Right renal cortex interstitium (tissue), 3 donors: ENCODE measurements at places on chromosomes 2 and 18. TPM values are rescaled to one million over a fixed set of nuclear protein-coding genes. Genes with fewer than 3 reads are reported as not detected.
A peak's percentile ranks its signal among the peaks of the same experiment; 100 is the strongest.

CD207 gene
- 0.18 TPM for polyA plus RNA-seq

VAMP5 gene
- polyA plus RNA-seq = 47.0 TPM

REV1 gene
- 48.5 TPM for polyA plus RNA-seq

LRRTM1 gene
- 28.7 TPM for polyA plus RNA-seq

CKAP2L gene
- polyA plus RNA-seq = 15.8 TPM

SIX2 gene
- polyA plus RNA-seq = 21.6 TPM

RHBDD1 gene
- 30.9 TPM for polyA plus RNA-seq

GREB1 gene
- 10.8 TPM for polyA plus RNA-seq

TEX44 gene
- not detected for polyA plus RNA-seq

DNA sequence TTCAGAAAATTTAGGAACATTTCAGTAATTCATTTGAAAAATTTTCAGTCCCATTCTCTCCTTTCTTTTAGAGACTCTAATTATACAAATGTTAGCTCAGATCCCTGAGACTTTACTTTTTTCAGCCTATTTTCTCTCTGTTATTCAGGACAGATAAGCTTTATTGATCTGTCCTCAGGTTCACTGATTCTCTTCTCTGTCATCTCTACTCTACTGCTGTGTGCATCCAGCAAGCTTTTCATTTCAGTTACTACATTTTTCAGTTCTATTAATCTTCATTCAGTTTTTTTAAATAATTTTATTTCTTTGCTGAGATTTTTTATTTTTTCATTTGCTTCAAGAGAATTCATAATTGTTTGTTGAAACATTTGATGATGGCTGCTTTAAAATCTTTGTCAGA is 22.1 kb upstream of the PIK3C3 start:
- no peak for DNase-seq

- DNase-seq = no peak
These were observed 131.1 kb downstream of the DSEL start for GRCh38 chr18:67385455-67385854.

DNA sequence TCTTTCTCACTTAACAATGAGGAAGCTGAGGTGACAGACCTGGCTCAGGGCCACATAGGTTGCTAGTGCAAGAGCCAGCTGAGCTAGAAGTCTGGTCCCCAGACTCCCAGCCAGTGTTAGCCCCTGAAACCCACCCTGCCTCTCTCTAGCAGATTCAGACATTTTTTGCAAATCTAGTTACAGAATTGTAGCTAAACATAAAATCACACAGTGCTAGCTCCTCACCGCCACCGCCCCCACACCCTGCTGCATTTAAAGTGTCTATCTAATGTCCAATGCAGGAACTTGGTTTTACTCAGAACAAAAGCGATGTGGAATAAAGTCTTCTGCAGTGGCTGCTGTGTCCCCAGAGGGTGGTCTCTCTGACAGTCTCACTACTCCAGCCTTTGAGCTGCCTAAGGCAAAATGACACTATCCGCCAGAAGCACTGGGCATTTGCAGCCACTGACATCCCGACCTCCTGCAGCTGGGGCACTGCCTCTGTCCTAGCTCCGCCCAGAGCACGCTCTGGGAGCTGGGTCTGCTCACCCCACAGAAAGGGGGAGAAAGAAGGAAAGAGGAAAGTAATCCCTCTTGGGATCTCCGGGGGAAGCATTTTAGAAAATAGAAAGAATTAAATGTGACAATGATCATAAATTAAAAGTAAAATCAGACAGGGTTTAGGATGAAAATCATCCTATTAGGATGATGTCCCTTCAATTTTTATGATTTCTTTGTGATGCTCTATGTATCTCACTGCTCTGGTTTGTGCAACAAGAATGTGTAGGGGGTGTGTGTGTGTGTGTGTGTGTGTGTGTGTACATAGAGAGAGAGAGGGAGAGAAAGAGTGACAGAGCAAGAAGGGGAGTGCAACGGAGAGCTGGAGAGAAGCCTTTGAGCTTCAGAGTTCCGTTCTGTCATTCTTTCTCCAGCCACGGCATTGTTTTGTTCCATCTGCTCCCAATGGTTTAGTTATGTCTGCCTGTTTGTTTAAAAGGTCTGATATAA is 50.5 kb upstream of the ST8SIA3 start:
- DNase-seq = no peak

DNA sequence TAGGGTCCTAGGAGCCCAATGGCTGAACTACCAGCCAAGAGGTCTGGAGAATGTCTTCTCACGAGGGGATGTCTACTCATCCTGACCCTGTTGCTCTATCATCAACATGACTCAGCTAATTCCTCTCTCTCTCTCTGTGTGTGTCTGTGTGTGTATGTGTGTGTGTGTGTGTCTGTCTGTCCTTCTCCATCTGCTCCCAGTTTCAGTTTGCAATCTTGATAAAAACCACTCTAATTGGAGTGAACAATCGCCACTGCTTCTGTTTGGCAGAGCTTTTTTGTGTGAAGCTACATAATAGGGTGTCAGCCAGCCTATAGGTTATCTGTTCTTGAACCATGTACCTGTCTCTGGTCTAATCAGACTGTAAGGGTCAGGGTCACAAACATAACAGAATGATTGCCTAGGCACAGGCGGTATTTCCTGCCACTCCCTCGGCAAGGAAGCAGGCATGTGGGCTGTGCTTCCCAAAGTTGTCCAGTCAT is 219.8 kb downstream of the SH3BP4 start:
- no peak for DNase-seq

DNA sequence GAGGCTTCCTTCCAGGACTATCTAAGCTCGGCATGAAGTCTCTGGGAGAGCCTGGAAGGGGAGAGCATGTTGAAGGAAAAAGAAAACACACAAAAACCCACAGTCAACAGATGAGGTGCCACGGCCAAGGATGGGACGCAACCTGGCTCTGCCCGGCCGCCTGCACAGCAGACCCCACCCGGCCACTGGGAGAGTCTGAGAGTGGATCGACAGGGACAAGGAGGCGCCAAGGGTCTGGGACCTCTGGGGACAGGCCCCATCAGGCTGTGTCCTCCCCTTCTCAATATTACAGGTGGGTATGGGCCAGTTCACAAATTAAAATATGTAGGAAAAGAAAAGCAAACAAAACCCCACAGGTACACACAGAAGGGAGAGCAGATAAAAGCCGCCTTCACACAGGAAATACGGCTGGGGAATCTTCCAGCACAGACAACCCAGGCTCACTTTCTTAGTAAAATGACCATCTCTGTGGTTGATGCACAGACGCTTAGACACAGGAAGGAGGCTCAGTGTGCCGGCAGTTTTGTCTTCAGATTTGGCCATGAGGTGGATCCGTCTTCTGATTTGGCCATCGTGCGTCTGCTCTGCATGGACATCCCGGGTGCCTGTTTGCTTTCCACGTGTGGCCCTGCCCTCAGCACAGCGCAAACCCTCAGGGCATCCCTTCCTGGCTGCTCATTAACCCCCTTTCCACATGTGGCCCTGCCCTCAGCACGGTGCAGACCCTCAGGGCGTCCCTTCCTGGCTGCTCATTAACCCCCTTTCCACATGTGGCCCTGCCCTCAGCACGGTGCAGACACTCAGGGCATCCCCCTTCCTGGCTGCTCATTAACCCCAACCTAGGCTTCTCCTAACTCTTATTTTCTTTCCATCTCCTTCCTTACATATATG is 138.4 kb downstream of the EIPR1 start:
- DNase-seq = no peak

DNA sequence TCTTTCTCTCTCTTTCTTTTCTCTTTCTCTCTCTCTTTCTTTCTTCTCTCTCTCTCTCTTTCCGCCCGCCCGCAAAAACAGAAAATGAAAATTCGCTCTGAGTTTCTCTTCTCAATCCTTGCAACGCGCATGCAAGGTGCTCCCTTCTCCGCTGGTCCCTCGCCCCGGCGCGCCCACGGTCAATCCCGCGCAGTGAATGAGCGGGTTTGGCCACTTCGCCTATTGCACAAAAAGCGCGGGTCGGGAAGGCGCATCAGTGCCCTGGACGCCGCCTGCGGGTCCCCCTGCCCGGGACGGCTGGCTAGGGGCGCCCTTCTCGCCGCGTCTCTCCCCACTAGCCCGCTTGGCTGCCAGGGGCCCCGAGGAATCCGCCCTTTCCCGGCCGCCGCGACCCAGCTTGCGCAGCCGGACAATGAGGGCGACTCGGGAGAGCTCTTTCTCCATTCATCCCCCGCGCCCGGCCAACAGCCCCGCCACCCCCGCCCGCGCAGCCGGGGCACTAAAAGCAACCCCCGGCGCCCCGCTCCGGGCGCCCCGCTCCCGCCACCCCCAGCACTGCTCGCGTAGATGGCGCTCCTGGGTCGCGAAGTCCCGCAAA is 706 bp downstream of the LAMA1 start:
- no peak for DNase-seq

DNA sequence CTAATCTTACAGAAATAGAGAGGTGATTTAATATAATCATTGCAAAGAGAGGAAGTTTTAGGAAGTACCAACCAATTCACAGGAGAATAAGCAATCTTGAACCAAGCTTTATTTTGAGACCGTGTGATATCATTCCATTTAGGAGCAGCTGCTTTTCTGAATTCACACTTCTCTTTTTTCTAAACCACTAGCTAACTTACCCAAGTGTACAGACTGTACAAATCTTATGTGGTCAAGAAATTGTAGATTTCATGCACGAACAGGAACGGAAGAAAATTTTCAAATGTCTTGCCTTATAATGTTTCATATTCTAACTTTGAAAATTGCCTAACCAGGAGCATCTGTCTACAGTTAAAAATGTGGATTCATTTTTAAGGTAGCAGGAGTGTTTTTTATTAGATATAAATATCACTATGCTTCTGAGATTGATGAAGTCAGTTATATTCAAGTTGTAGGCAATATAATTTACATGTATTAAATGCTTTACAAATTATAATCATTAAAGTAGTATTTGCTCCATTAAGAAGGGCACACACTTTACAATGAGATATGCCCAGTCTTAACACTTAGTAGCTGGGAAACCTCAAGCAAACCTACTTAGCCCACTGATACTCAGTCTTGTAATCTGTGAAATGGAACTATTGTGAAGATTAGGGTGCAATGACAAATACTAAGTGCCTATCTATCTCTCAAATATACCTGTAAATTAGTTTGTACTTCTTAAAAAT is 302.2 kb upstream of the STON1 start:
- DNase-seq = no peak

DNA sequence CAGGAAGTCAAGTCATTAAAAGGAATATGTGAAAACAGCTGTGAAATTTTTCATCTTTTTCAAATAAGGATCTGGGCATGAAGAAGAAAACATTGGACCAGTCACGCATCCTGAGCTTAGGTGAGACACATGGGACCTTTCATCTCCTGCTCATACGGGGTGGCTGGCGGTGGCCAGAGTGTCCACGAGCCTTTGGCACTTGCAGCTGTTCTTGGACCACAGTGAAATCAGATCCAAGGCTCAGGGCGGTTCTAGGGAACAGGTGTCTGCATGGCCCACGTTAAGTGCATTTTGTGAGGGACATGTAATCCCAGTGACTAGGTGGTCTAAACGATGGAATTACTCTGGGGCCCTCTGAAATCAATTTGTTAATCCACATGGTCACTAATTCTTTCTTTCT is 212.7 kb upstream of the COPS8 start:
- no peak for DNase-seq

DNA sequence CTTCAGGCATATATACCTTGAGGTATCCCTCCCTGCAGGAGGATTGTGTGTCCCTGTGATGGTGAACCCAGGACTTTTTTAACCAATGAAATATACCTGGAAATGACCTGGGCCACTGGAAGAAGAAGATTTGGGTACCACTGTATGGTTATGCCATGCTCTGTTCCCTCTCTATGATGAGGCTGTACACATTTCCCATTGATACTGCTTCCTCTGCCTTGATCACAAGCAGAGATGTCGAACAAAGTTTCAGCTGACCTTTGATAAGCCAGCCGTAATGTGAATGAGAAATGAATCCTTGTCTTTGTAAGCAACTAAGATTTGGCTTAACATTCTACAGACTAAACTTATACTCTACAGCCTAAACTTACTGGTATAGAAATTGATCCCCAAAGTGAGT is 78.4 kb upstream of the SPOPL start:
- no peak for DNase-seq

DNA sequence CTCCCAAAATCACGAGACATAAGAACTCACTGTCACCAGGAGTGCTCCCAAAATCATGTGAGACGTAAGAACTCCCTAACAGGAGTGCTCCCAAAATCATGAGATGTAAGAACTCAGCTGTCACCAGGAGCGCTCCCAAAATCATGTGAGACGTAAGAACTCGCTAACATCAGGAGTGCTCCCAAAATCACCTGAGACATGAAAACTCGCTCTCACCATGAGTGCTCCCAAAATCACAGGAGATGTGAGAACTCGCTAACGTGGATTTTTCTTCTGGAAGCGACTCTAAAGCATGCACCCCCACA is 53.1 kb downstream of the CTDP1 start:
- no peak for DNase-seq

DNA sequence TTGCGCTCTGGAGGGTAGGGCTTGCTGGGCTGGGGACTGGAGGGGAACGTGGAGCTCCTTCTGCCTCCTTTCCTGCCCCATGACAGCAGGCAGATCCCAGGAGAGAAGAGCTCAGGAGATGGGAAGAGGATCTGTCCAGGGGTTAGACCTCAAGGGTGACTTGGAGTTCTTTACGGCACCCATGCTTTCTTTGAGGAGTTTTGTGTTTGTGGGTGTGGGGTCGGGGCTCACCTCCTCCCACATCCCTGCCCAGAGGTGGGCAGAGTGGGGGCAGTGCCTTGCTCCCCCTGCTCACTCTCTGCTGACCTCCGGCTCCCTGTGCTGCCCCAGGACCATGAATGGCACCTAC is 4.3 kb downstream of the GPR35 start:
- no peak for DNase-seq

DNA sequence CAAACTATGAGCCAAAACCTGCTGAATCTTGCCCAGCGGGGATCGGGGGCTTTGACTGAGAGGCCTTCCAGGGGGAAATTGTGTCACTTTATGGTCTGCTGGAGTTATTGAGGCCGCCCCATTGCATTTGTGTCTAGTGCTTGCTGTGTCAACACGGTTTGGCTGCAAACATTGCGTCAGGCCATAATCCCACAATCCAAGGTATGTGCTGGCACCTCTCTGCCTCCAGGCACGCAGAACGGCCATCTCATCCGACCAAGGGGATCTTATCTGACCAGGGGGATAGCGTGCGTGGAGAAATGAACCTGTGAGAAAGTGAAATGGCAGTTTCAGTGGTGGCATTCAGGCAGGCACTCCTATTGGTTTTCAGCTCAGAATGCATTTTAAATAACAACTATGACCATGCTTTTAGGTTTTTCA is 18.1 kb upstream of the LYPD6B start:
- no peak for DNase-seq

- DNase-seq = no peak
These were observed 206.7 kb downstream of the TCF4 start for GRCh38 chr18:55381277-55381676.

- no peak for DNase-seq
These were observed 187.6 kb upstream of the NRP2 start for GRCh38 chr2:205494537-205495235.

- DNase-seq = peak; percentile 75
These were observed at the start of gene GPD2 for GRCh38 chr2:156435718-156436496. Gene GPD2, plus strand, starts transcription at chr2:156436379. Its CDS starts 39,727 bp downstream, at chr2:156476106.

GRCh38 chr18:35167857-35168256 is 73.0 kb upstream of the ZNF397 start:
- DNase-seq = no peak

GRCh38 chr2:103627301-103627700 is 865.5 kb downstream of the TMEM182 start:
- no peak for DNase-seq

GRCh38 chr2:99802734-99803133 is 312.9 kb upstream of the REV1 start:
- no peak for DNase-seq
